ENCODE measurements at places on chromosomes 6 and 20.

DNA sequence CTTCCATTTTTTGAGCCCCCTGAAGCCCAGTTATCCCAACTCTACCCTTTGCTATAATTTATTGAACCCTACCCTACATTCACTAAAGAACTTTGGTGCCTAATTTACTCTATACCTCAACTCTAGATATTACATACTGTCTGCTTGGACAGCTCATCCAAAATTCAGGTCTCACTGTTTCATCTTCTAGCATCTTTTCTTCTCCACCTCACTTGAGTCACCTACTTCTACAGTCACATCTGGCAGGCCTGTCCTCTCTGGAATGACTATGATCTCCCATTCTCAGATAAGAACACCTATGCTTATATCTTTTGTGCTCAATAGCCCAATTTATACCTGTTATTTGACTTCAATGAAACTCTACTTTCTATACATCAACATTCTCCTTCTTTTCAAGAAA, 58.0 kb downstream of the SHPRH start:
- DNase-seq, result no peak

GRCh38 chr20:38192323-38192885, 27.3 kb upstream of the TGM2 start:
- DNase-seq, result no peak

GRCh38 chr20:15379681-15380296, 1042.4 kb upstream of the FLRT3 start:
- no peak for DNase-seq

DNA sequence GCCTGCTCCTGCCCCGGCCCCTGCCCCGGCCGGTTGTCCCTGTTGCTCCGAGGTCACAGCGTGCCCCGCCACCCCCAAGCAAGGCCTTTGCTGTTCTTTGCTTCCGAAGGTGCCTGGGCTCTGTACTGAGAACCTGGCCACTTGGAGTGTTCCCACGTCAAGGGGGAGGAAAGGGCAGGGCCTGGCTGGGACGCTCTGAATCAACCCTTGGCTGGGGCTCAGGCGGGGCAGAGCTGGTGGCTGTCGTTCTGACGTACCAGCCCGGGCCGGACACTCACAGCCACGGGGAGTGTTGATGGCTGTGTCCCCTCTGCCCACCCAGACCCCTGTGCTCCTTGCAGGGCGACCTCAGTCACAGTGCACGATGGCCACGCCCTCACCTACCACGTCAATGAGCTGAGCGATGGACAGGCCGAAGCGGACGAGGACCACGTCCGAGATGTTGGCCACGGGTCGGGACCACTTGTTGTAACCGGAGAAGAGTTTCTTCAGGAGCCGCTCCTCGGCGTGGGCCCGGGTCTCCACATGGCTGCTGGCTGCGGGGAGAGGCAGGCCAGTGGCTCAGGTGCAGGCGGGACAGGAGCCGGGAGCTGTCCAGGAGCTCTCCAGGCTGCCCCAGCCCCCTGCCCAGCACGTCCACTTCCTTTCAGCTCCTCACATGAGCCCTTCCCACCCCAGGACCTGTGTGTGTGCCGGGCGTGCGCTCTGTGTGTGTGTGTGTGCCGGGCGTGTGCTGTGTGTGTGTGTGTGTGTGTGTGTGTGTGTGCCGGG, 1.8 kb downstream of the CHRNA4 start:
- no peak for DNase-seq

GRCh38 chr20:8196096-8196495, 64.0 kb downstream of the PLCB1 start:
- DNase-seq, result no peak

DNA sequence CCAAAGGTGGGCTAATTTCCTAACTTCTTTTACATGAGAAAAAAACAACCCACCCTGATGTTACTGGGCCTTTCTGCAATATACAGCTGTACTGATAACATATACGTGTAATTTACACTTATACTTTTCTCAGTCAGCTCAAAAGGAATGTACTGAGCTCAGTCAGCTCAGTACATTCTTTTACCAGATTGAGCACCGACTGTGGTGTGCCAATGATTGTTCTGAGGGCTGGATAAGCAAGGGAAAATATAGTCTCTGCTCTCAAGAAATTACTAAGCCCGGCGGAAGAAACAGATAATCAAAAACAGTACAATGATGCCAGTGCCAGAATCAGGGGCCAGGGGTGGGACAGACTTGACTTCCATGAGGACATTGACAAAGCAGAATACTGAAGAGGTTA, 10.0 kb upstream of the BLOC1S5 start:
- no peak for DNase-seq

DNA sequence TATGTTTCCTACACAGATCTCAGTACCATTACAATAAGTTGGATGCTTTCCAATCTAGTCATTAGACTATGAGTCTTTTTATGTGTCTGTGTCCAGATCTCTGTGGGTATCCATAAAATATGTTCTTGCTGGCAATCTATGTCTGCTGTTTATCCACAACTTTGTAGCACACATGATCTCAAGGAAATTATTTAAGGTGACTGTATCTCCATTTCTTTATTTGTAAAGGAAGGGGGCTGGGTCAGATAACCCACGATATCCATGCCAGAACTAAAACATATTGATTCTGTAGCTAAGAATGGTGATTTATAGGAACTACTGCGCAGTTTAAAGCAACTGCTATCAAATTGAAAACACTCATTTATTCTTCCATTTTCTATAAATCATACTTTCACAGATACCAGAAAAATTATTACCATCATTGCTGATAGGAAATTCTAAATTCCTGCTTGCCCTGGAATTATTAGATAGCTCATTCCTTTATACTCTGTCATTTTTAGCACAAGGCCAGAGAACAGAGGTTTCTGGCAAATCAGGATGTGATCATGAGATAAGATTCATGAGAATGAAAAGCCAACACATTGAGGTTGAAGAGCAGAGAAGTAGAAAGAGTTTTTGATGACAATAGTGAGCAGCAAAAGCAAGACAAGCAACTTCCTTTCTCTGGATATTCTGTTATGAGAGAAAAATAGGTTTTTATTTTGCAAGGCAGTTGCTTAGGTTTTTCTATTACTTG, 851.4 kb upstream of the CITED2 start:
- no peak for DNase-seq

DNA sequence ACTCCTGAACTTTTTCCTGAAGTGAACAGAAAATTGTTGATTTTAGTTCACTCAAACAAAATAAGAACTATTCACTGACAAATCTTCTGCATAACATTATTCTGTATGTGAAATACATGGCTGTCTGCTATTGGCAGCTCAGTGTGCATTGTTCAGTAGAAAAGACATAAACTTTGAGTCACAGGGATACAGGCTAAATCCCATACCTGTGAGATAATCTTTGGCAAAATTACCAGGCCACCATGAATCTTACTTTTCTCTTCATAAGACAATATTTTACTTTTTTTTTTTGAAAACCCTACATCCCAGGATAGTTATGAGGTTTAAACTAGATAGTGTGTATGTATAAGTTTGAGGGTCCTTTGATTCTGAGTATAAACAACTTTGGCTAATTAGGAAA, 224.8 kb downstream of the GRM1 start:
- DNase-seq, result no peak

DNA sequence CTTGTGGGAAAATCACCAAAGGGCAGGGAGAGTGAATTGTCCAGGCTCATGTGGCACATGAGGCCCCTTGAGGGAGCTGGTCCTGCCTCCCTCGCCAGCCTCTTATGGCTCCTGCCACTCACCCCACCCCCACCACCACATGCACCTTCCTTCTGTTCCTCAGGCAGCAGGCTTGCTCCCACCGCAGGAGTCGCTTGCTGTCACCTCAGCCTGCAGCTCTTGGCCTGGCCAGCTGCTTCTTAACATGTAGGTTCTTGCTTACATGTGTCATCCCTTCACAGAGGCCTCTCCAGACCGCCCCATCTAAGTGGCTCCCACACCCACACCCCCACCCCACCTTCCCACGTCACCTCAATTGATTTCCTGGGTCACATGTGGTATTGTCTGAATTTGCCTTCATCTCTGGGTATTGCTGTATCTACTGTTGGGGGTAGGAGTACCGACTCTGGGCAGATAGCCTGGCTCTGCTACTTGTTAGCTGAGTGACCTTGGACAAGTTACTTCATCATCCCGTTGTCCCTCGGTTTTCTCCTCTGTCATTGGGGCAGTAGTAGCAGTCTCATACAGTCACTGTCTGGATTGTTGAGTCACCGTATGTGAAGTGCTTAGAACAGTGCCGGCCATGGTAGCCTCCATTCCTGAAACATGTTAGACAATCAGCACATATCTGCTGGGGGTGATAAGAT, 41.7 kb downstream of the SLC9A8 start:
- no peak for DNase-seq

DNA sequence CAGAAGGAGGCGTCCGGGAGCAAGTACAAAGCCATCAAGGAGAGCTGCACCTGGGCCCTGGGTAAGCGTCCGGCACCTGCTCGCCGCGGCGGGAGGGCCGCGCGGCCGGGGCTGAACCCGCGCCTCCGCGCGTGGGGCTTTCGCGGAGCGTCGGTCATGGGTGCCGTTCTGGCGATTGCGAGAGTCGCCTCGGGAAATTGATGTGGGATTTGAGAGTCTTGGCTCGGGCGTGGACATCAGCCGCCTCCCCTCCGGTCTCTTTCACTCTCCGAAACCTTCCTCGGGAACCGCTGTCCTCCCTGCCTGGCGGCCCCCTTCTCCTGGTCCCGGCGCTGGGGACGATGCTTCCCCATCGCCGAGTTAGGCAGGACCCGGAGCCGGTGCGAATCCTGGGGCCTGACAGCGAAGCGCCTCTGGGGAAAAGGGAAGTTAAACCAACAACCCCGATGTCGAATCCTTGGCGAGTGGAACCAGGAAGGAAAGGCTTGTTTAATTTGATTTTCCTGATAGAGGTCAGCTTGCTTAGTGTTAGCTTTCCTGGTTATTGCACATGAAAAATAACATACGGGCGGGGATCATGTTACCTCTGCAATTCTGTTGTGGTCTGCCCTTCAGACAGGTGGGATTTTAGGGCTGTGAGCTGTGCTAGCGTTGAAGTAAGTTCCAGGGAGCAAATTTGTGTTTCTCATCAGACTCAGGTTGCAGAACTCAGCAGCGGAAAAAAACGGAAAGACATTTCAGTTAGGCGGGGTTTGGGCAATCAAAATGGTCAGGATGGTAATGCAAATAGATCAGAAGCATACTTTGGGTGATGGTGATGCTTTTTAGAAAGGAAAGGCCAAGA, 594 bp downstream of the ARFGEF3 start:
- DNase-seq, result no peak

DNA sequence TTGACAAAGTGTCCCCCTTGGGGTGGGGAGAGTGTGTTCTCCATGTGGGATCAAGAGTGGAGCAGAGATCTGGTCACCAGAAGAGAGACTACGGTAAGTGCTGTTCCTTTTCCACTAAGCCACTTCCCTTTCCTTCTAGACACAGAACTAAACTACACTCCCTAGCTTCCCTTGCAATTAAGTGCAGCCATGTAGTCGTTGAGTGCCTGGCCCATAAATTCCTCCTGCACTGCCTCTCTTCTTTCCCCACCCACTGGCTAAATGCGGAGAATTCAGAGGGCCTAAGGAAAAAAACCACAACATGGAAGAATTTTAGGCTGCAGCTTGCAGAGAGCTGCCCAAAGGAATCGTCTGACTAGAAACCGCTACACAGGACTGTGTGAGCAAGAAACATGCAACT, 1.5 kb downstream of the WDR27 start:
- no peak for DNase-seq

GRCh38 chr6:159943968-159944598, 24.8 kb upstream of the IGF2R start:
- no peak for DNase-seq

DNA sequence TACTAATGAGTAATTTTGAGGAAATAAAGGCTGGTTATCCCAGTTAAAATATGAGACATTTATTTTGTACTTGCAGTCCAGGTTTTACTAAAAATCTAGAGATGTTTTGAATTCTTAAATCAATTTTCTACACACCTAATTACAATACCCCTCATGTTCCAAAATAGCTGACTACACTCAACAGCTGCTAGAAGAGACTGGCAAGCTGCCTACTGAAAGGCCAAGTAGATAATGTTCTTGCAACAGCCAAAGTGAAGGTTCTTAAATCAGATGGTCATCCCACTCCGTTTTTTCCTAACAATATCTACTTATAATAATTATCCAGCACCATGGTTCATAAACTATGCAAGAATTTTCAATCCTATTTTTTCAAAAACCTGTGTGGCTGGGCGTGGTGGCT, 69.0 kb downstream of the DTNBP1 start:
- no peak for DNase-seq

GRCh38 chr20:2125474-2126112, 24.0 kb downstream of the STK35 start:
- DNase-seq, result no peak

DNA sequence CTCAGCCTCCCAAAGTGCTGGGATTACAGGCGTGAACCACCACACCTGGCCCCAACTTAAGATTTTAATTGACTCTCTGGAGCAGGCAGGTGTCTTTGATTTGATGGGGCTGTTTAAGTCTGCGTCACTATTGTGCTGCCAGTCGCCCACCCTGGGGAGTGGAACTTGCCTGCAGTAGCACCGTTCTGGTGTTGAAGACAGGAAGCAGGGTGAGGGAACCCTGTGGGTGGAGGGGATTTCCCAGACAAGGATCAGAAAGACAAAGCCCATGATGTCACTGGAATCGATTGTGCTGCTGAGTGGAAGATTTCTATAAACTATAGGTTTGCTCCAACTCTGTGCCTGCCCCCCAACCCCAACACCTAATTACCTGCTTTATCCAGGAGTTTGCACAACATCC, 11.0 kb downstream of the ALDH8A1 start:
- DNase-seq, result no peak

DNA sequence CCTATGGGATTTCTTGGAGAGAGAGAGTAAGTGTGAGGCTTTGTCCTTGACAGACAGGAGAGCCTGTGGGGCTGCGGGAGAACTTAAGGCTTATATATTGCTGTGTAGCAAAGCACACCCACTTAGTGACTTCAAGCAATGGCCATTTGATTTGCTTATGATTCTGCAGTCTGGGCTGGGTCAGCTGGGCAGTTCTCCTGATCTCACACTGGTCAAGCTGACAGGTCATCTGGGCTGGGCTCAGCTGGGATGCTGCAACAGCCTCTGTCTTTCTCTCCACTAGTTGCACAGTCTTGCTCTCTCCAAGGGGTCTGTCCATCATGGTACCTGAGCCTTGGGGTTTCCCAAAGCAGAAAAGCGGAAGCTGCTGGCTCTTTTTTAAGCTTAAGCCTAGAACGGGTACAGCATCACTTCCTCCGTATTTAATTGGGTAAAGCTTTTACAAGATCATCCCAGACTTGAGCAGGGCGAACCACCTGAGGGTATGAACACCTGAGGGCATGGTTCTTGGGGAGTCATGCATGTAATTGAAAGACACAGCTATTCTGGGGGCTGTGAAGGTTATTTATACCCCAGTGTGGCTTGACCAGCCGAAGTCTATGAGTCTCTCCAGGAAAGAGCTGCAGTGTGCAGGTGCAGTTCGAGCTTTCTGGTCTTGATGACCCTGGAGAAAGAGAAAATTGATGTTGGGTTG, 13.3 kb upstream of the GGTLC1 start:
- DNase-seq, result no peak

GRCh38 chr6:129350278-129350677, 359.7 kb downstream of the ARHGAP18 start:
- DNase-seq, result no peak

- DNase-seq, result no peak
Measured at GRCh38 chr20:62170536-62170935, 12.3 kb upstream of the MTG2 start.

GRCh38 chr20:49167811-49168507, 20.2 kb downstream of the STAU1 start:
- DNase-seq, result no peak

Data from activated gamma-delta T cell (primary cell).